GOT3 (cell line): ENCODE measurements at places on chromosomes 1 and 21.

DNA sequence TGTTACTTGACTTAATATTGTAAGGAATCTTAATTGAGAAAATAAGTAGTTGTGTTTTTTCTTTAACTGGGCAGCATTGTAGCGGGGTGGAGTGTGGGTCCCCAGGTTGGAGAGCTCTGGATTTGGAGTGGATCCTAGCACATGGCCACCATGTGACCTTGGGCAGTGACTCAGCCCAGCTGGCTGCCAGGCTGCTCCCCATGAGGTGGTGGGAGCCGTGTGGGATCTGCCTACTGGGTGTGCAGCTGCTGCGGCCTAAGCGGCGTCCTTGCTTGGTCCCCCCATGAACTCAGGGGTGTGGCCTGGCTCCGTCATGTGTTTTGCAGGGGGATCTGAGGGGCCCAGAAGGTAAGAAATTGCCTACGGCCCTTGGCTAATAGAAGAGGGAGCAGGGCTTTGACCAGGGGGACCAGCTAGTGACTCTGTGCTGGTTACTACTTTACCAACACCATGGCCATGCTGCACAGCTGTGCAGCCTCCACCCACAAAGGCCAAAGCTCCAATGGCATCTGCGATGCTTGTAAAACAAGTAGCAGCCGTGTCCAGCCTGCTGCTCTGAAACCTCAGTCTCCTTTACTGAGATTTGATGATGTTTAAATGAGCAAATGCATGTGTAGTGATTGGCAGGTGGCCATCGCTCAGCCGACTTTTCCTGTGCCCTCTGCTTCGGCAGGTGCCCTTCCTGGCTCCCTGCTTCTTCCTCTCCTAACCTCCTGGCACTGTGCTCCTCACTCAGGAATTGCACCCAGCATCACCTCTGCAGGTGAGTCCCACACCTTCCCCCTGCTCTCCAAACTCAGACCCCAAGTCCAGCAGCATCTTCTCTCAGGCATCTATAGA, 68.3 kb downstream of the ADARB1 start:
- DNase-seq, result no peak

DNA sequence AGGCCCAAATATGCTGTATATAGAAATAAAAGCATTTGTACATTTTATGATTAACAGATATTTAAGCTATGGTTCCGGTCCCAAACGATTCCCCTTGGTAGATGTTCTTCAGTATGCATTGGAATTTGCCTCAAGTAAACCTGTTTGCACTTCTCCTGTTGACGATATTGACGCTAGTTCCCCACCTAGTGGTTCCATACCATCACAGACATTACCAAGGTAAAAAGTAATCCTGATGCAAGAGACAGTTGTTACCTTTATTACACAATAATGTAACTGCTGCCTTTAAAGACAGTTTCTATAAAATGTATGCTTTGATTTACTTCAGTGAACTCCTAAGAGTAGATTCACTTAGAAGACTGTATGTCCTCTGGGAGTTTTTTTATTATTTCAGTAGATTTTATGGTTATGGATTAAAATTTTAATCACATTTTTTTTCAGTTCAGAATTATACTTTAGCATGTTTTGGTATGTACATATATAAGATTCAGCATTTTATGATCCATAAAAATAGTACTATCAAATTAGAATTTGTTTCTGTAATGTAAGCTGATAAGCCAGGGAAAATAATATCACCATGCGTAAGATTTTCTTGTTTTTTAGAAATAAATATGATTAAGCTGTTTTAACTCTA, 96.5 kb downstream of the USP25 start:
- no peak for DNase-seq

DNA sequence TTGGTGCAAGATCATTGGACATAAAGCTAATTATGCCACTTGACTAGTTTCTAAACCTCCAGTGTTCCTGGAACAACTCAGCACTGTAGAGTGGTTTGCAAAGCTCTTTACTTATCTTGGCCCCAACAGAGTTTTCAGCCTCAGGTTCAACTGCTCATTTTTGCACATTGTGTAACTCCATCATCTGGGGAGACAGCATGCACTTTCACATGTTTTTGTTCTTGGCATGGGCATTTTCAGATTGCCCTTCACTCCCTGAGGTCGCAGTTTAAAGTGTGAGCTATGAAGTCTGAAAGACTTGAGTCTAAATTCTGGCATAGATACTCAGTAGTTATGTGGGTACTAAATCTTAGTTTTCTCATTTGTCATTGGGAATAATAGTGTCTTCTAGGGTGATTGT, 5.1 kb downstream of the USP16 start:
- no peak for DNase-seq

DNA sequence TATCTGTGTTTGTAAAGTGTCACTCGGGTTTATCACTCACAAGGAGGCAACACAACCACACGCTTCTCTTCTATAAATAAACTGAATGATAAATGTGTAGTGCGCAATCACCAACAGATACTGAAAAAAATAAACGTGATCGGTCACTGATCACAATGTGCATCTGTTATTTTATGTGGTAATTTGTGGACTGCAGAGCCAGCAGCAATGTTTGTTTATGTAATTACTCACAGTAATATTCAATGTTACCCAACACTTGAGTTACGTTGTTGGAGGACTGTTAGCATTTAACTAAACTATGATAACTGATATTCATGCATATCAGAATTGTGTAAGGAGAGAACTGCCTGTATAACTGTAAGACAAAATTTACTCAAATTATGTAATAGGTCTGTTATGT, 129.6 kb downstream of the USH2A start:
- DNase-seq, result no peak

DNA sequence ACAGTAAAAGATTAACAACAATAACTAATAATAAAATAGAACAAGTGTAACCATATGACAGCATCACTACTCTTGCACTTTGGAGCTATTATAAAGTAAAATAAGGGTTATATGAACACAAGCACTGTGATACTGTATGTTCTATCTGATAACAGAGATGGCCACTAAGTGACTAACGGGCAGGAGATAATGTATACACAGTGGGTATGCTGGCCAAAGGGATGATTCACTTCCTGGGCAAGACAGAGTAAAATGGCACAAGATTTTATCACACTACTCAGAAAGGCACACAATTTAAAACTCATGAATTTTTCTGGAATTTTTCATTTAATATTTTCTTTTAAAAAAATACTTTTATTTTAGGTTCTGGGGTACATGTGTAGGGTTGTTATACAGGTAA, 12.3 kb downstream of the SLC9C2 start:
- DNase-seq, result no peak

GRCh38 chr1:243496187-243496646, 240.4 kb downstream of the SDCCAG8 start:
- no peak for DNase-seq

GRCh38 chr1:100683448-100684349, 35.8 kb upstream of the VCAM1 start:
- no peak for DNase-seq

GRCh38 chr1:201504179-201504631, 2.7 kb downstream of the CSRP1 start:
- DNase-seq, result no peak

DNA sequence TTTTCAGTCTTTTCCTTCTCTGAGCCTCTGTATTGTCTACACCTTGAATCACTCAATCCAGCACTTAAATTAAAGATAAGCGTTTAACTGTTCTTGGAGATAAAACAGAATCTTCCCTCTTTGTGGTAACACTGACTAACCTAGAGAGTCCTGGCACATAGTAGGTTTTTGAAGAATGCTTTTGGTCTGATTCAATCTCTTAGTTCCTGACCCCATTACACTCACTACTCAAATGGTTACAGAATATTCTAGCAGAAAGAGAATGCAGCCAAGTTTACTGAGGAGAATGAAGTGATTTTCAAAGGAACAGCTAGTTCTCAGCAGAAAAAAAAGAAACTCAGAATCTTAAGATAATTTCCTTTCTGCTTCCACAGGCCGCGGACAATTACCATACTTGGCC, 309.2 kb upstream of the PRMT6 start:
- DNase-seq, result no peak
